ENCODE measurements at places on chromosomes 16 and 17.
A peak's percentile ranks its signal among the peaks of the same experiment; 100 is the strongest.

DNA sequence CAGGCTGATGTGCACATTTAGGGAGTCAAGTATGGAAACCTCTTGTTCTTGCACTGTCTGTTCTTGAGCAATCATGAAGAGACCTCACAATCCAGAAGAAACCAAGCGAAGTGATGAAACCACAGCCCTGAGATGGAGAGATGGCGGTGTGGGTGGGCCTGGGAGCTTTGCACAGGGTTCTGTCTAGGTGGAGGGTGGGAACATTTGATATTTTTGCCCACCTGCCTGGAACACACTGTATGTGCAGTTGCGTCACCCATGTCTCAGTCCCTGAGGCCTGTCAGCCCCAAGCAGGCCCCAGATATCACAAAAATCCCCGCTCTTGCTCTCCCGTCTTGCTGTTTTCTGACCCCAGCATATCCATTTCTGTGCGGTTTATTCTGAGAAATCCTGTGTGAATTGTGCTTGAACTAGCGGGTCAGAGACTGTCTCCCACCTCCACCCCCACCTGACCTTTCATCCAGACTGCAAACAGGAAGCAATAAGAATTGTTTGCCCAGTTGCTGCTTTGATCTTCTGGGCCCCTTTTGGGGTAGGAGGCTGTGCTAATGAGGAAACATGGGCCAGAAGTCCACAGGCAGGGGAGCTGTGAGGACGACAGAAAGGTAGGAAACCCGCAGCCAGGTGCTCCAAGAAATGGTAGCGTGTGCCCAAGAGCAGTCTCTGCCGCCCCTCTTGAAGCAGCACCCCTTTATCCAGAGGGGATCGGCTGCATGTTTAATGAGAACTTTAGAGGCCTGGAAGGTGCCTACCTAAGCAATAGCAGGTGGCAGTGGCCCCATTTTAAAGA, 183.8 kb downstream of the CCDC182 start:
- DNase-seq: peak; percentile 63

DNA sequence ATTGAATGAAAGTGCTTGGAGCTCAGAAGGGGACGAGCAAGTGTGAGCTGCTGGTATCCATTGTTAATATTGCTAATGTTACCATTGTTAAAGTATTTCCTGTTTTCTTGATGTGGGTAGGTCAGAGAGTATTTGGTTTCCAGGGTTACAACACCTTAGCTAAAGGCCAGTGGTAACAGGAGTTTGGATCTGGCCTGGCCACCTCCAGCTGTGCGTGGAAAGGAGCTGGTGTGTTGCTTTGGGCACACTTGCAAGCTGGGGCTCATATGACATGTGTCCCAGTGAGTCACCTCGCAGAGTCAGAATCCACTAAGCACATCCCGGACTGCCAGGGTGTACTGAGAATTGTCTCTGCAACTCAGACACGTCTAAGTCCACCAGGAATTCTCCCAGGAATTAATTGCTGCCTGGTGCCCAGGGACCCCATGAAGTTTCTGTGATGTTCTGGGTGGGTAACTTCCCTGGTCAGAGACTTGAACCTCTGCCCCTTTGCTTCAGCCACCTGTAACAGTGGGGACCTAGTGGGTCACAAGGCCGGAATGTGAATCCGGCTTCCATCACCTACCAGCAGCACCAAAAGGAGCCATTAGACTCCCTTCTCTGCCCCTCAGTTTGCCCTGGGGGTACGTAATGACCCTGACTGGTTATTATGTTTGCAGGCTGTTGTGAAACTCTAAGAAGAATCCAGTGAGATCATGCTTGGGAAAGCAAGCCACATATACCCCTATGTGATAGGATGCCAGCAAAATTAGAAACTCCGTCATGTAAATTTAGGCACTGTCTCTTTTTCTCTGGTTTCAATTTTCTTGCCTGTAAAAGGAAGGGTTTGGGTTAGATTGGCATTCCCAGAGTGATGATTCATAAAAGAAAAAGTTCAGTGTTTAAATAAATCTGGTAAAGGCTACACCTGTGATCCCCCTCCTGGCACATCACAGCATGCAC, 12.8 kb downstream of the SLC6A2 start:
- DNase-seq: no peak

DNA sequence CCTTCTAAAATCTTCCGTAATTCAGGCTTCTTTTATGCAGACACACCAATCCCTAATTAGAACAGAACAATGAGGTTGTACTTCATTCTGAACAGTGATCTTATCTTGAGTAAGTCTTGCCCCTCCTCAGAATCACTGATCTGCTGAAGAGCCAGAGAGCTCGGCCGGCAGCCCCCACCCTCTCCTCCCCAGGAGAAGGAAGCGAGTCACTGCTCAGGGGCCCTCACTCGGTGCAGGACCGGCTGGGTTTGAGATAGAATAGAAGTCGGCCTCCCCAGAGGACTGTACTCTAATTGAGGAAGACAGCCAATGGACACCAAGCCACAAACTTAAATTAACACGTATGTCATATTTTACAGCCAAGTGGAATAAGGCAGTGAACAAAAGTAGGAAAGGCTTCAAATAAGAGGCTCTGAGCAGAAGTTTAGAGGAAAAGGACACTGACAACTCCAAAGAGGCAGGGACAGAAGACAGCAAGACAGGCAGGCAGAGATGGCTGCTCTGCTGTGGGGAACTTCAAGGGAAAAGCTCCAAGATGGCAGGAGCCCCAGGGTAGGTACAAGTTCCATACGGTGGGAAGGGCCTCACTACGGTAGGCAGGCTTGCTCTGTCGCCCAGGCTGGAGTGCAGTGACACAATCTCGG, 18.6 kb downstream of the CREBBP start:
- DNase-seq: no peak

DNA sequence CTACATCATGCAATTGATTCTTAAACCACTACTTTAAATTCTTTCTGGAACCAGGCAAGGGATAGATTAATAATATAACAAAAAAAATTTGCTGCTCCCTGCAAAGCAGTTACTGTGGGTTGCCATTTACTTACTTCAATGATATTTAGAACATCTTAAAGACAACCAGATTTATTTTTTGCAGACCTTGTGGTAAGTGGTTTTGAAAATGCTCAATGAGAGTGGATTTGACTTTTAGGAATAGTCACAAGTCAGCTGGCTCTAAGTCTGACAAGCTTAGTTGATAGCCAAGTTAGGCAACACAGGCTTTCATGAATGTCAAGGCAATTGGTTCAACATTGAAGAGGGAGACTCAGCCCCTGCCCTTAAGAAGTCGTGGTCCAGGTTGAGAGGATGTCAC, 11.8 kb downstream of the MARCHF10 start:
- no peak for DNase-seq

- no peak for DNase-seq
Measured at GRCh38 chr17:10266296-10266876, 68.0 kb upstream of the GAS7 start.

DNA sequence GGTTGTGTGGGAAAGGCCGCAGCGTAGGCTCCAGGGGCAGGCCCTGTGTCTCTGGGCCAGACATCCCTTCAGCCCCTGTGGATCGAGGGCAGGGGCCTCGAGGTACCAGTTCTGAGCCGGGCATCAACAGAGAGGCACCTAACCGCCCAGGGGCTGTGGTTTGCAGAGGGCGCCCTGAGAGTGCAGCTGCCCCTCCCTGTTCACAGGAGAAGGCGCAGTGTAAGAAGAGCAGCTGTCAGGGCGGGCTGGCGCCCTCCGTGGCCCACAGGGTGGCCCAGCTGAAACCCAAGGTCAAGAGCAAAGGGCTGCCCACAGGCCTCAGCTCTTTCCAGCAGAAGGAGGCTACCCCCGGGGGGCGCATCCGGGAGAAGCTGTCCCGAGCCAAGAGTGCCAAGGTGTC, 56.5 kb downstream of the ACTG1 start:
- DNase-seq: no peak

- DNase-seq: peak; percentile 9
Measured at GRCh38 chr16:67397812-67398545, 4.7 kb upstream of the TPPP3 start.

GRCh38 chr17:44241106-44241624, 21.7 kb upstream of the UBTF start:
- no peak for DNase-seq

DNA sequence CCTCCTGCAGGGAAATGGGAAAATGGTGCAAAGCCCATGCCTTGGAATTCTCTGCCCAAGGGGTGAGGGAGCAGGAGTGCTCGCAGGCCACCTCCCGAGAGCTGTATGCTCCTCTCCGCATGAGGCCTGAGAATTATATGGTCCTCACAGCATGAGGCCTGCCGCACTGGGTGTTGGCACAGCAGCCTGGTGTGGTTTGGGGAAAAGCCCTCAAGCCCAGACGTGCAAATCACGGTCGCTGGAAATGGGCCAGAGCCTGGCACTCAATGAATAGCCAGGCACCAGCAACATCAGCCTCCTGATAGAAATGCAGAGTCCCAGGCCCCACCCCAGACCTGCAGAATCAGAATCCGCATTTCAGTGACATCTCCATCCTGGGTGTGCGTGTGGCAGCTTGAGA, 156.4 kb upstream of the FOXF1 start:
- DNase-seq: peak; percentile 7

- DNase-seq: no peak
Measured at GRCh38 chr16:28309811-28310311, 17.5 kb downstream of the SBK1 start.

DNA sequence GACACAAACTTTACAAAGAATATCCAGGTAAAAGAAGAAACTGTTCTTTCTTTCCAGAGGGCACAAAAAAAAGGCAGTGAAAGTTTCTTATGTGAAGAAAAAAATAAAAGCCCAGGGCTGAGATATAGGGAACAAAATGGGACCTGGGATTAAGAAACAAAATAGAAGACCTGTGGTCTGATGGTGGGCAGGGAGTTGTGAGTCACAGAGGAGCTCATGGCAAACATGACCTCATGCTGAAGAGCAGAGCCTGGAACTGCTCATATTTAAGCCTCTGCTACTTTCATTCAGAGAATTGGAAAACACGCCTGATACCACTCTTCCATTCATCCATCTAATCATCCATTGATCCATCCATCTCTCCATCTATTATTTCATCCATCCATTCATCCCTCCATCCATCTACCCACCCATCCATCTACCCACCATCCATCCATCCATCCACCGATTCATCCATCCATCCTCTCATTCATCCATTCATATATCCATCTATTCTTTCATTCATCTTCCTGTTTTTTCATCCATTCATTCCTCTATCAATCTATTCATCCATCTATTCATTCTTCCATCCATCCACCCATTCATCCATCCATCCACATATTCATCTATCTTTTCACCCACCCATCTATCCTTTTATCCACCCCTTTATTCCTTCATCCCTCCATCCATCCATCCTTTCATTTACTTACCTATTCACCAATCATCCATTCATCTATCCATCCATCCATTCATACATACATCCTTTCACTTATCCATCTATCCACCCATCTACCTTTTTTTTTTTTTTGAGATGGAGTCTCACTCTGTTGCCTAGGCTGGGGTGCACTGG, 30.0 kb downstream of the WFDC1 start:
- DNase-seq: no peak

DNA sequence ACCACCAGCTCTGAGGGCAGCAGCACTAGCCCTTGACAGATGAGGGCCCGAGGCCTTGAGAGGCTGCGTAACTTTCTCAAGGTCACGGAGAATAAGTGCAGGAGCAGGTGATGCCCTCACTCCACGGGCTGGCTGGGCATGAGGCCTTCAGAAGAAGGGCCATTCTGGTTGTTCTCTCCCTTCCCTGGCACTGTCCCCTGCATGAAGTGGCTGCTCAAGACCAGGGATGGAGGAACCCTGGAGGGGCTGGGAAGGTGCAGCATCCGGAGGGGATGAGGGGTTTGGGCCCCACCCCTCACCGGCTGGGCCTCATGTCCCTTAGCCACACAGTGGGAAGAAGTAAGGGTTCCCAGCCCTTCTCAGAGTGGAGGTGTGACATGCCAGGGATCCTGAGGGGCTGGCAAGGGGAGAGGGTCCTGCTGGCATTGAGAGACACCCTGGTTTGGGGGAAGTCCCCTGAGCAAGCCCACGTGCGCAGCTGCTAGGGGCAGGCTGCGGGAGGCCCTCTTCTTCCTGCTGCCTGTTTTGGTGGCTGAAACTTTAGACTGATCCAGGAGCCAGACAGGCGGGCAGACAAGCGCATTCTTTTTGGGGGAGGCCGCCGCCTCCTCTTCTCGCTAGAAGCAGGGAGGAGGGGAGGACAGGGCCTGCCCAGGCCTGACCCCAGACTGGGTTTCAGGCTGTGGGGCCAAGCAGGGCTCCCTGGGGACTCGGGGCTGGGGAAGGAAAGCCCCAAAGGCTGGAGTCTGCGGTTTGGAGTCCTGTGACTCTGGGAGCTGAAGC, 74.0 kb downstream of the N4BP1 start:
- no peak for DNase-seq

DNA sequence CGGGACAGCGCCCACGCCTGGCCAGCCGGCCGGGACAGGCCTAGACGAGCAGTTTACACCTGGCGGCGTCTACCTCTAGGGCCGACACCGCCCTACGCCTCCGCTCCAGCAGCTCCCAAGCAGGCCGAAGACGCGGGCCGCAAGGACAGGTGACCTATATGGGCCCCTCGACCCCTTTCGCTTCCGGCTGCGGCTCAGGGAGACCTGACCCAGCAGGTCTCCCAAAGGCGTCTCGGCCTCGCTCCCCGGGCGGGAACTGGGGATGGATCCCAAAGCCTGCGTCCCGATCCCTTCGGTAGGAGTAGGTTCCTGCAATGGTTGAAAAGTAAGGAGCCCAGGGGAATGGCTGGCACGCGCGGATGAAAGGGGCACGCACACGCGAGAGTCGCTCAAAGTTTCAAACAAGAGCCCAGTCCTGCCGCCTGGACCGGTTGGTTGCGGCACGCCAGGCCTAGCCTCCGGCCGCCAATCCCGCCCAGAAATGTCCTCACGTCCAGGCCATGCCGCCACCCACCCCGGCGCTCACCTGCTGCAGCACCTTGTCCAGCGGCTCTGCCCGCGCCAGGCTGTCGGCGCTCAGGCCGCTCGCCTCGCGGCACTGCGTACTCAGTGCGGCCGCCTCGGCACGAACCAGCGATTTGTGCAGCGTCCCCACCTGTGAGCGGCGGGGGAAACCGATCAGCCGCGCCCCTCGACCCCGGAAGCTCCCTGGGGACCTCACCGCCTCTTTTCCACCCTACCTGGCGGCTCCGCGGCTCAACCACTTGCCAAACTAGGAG, 630 bp downstream of the ESRP2 start:
- peak; percentile 66 for DNase-seq

GRCh38 chr16:84813141-84813934, 6.4 kb upstream of the CRISPLD2 start:
- no peak for DNase-seq

DNA sequence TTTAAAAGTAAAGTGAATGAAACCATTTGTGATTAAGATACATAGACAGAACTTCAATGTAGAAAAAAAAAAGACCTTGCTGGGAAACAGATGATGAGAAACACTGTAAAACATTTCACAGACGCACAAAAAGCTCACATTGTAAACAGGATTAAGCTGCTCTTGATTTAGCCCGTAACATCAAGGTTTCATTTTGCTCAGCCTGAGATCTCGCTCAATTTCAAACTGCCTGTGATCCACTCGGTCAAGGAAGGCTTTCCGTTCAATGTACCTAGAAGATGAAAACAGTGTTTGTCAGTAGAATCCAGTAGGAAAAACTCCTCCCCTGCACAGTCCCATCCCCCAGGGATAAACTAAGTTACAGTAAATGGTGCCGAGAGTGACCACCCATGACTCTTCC, 42.3 kb upstream of the BCAR1 start:
- DNase-seq: no peak
